ENCODE measurements at places on chromosomes 3 and 15.
A peak's percentile ranks its signal among the peaks of the same experiment; 100 is the strongest.

- DNase-seq: no peak
Observed at GRCh38 chr3:184040010-184040409, 8.5 kb downstream of the HTR3D start.

- DNase-seq: no peak
Observed at GRCh38 chr3:183845090-183845489, 19.7 kb upstream of the MAP6D1 start.

- DNase-seq: peak; percentile 81
Observed at GRCh38 chr3:42701371-42702065, 1.1 kb downstream of the HHATL start.

GRCh38 chr3:136196064-136196400 is at the start of gene MSL2:
TSS of gene MSL2 (minus strand) at chr3:136196335. CDS start at chr3:136195113, 1,222 bp downstream.
- DNase-seq: no peak

GRCh38 chr3:194672876-194673275 is 885 bp upstream of the LSG1 start:
- no peak for DNase-seq

DNA sequence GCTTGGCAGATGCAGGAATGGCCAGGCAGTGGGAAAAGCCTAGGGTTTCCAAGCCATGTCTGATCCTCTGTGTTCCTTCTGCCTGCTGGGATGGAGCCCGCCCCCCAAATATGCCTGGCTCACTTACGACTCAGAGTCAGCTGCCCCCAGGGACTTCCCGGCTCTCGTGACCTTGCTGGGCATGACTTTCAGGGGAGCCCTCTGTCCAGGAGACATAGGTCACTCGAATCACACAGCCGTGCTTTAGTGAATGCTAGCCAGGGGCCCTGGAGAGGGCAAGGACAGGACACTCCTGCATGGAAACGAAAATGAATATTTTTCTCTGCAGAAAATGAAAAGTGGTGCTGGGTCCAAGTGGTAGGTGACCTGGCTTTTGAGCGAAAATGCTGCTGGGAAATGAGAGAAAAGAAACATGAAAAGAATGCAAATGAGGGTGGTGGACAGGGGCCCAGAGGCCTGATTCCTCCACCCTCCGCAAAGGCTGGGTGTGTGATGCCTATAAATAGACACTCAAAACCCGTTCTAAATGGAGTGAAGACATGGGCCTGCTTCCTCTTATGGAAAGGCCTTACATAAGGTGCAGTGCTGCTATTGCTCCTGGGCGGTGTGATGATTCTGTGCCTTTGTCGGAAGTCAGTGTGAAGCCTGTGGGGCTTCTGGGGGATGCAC is 107.4 kb downstream of the APBA2 start:
- DNase-seq: no peak

- no peak for DNase-seq
Observed at GRCh38 chr15:22945071-22945470, 35.1 kb downstream of the CYFIP1 start.

DNA sequence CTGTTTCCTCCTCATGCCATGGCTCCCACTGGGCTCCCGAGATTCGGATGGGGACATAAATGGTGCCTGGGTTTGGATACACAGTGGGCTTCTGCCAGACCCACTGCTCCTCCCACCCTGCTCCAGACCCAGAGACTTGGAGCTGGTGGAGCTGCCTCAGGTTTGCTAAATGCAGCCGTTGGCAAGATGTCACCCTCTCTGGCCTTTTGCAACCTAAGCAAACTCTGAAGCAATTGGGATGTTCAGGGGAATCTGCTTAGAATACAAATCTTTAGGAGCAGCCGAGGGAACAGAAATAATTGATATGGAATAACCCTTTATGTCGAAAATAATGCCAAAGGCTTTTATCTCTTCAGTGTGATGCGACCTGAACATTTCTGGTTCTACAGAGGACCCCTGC is 33.4 kb downstream of the PRICKLE2 start:
- DNase-seq: no peak

DNA sequence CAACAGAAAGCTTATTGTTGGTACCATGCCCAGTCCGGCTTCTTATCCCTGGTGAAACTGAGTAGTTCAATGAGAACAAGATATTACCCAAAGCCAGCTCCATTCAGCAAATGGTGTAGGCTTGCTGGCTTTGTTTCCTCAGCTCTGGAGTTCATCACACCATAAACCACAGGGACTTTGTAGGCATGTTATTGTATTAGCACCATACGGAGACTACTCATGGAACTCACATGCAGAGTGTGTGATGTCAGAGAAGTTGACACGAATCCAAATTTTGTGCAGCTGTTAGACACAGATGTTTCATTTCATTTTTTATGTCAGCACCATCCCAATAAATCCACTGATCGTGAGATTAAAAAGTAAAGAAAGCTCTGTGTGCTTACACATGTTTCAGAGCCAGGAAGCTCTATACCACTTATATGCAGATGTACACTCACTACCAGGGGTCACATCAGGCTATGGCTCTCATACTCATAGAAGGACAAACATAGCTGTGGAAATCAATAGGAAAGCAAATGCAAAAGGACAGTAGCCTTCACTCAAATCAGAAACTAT is 63.4 kb upstream of the LEKR1 start:
- DNase-seq: no peak

Data from stimulated activated CD8-positive, alpha-beta memory T cell treated with anti-CD3 and anti-CD28 coated beads, Interleukin-4, amount 100 ng/mL, for 48 hours (primary cell).